ENCODE measurements at places on chromosomes 6 and 20.
A peak's percentile ranks its signal among the peaks of the same experiment; 100 is the strongest.

GRCh38 chr6:151323791-151324487 lies 67.4 kb downstream of the ZBTB2 start:
- no peak overlapping the region for H3K27ac ChIP-seq
- no peaks in the 10 kb centered on the region for H3K36me3 ChIP-seq
- peak; percentile 84 for DNase-seq
- peak overlapping the region; percentile 18 for H3K4me3 ChIP-seq
- peaks cover 18% of the 10 kb centered on the region for H3K4me1 ChIP-seq

GRCh38 chr20:58652606-58653294 lies 1.7 kb downstream of the STX16 start:
- H3K4me1 ChIP-seq: peaks cover 34% of the 10 kb centered on the region
- H3K27ac ChIP-seq: peak overlapping the region; percentile 99
- H3K4me3 ChIP-seq: peak overlapping the region; percentile 95
- H3K36me3 ChIP-seq: peaks cover 27% of the 10 kb centered on the region
- DNase-seq: no peak

- H3K4me1 ChIP-seq: peaks cover 2% of the 10 kb centered on the region
- no peak overlapping the region for H3K4me3 ChIP-seq
- peaks cover 11% of the 10 kb centered on the region for H3K27me3 ChIP-seq
- no peaks in the 10 kb centered on the region for H3K36me3 ChIP-seq
- DNase-seq: no peak
- no peak overlapping the region for H3K27ac ChIP-seq
Observed at GRCh38 chr20:37419307-37419706, 73.4 kb downstream of the SRC start.

- no peak overlapping the region for H3K4me3 ChIP-seq
- H3K4me1 ChIP-seq: peaks cover 7% of the 10 kb centered on the region
- H3K27ac ChIP-seq: no peak overlapping the region
- peaks cover 12% of the 10 kb centered on the region for H3K27me3 ChIP-seq
Observed at GRCh38 chr6:110493253-110493800, 16.9 kb upstream of the SLC22A16 start.

DNA sequence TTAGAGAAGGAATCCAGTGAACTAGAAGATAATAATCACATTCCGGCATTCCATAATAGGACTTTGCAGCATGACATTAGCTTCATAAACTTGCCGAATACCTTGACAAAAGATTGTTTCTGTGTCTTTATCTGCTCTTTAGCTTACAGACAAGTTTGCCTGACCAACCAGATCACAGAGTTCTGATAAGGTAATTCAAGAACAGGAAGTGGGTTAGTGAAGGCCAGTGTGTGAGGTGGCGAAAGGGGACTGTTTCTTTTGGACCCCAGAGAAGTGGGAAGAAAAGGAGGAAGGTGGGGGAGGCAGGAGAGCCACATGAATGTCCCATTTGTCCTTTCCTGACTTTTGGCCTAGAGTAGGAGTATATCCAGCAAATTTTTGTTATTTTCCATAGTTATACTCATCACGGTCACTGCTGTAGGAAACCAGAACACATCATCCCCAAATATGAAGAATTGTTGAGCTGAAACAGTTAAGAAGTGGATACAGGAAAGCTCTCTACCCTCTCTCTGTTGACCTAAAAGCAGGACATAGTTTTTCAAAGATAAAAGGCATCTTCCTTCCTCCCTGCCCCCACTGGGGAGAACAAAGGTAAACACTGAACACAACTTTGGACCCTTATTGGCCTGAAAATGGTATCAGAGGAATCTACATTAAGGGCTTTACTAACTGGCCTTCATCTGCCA lies 72.4 kb upstream of the TNFAIP3 start:
- H3K4me3 ChIP-seq: no peak overlapping the region
- H3K36me3 ChIP-seq: no peaks in the 10 kb centered on the region
- H3K27me3 ChIP-seq: no peaks in the 10 kb centered on the region
- peaks cover 69% of the 10 kb centered on the region for H3K4me1 ChIP-seq
- no peak for DNase-seq
- H3K27ac ChIP-seq: no peak overlapping the region

DNA sequence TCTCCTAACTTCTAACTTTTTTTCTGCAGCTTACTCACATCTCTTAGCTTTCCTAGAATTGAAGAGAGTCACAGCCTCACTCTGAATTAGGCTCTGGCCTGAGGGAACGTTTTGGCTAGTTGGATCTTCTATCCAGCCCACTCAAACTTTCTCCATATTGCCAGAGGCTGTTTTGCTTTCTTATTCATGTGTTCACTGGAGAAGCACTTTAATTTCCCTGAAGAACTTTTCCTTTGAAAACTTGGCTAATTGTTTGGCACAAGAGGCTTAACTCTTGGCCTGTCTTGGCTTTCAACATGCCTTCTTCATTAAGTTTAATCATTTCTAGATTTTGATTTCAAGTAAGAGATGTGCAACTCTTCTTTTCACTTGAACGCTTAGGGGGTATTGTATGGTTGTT lies 138.2 kb upstream of the PLCB4 start:
- no peaks in the 10 kb centered on the region for H3K4me1 ChIP-seq
- no peak for DNase-seq
- H3K27me3 ChIP-seq: no peaks in the 10 kb centered on the region

DNA sequence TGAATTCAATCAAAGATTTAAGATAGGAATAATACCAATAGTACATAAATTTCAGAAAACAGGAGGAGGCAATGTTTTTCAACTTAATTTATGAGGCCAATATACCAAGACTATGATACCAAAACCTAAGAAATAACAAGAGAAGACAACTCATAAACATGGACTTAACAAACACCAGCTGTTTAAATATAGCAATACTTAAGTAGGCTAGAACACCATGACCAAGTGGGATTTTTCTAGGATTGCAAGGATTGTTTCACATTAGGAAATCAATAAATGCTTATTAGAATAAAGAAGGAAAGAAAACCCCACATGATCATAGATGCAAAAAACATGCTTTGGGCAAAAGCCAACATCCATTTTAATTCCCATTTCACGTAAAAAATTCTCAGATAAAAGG lies 355.1 kb downstream of the EPM2A start:
- H3K27me3 ChIP-seq: peaks cover 2% of the 10 kb centered on the region
- DNase-seq: no peak
- H3K36me3 ChIP-seq: no peaks in the 10 kb centered on the region
- no peak overlapping the region for H3K27ac ChIP-seq

GRCh38 chr6:148521158-148521557 lies 178.5 kb downstream of the SASH1 start:
- H3K4me1 ChIP-seq: no peaks in the 10 kb centered on the region
- no peaks in the 10 kb centered on the region for H3K36me3 ChIP-seq
- no peak for DNase-seq
- H3K27ac ChIP-seq: no peak overlapping the region
- no peak overlapping the region for H3K4me3 ChIP-seq

- H3K27ac ChIP-seq: no peak overlapping the region
- no peaks in the 10 kb centered on the region for H3K36me3 ChIP-seq
Observed at GRCh38 chr6:56040889-56041301, 165.5 kb upstream of the BMP5 start.

Measured in activated naive CD4-positive, alpha-beta T cell treated with anti-CD3 and anti-CD28 coated beads for 36 hours (primary cell).